ENCODE measurements at places on chromosomes 16 and 17.

DNA sequence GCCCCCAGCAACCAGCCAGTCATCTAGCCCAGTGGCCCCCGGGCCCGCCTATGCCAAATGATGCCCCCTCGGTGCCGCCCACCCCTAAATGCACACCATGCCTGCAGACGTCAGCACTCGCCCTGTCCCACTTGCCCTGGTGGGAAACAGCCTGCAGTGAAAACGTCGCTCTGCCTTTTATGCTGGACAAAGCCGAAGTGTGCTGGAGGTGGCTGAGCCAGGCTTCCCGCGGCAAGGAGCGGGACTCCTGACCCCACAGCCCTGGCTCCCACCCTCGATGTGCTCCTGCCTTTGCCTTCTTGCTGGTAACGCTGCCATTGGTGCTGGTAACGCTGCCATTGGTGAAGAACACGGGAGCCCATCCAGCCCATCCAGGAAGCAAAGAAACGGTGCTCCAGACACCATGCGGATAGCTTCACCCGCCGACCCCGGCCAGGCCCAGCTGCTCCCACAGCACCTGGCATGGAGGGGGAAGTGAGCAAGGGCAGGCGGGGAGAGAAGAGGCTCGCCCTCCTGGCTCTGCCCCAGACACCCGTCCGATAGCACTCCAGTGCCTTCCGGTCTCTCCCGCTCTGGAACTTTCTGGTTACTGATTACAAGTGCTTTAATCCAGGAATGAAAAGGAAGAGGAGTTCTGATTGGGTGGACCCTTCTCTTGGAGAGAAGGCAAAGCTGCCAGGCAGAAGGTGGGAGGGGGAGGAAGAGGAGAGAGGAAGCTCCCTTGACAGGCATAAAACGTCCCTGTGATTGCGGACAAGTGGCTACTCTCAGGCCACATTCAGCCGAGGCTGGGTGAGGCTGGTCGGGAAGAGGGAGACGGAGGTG, 4.0 kb upstream of the BAIAP2 start:
- DNase-seq = no peak

- no peak for DNase-seq
These were observed 8.9 kb upstream of the MEOX1 start for GRCh38 chr17:43670645-43671030.

DNA sequence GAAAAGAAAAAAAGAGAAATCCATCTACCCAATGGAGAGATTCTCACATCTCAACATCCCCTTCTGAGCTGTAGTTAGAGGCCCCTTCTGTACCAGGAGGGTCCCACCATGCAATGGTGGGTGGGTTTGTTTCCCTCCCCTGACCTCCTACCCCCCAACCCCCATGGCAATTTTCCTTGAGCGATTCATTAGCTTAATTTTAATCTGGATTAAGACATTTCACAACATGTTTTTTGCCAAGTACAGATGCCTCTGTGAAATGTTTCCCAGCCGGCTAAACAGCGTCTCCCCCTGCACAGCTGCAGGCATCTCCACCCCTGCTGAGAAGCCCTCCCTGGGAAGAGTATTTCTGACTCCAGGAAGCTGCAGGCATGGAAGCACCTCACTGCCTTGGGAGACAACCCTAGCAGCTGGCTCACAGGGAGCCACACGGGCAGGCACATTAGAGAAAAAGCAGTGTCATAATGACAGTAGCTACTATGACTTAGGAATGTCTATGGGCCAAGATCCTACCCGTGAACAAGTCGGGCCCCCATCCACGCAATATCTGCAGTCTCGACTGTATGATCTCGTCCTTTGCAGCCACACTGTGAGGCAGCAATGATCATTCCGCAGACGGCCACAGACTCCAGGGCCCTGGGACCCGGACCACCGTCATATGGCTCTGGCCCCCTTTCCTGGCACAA, 117.3 kb downstream of the ADCY9 start:
- no peak for DNase-seq

- DNase-seq = no peak
These were observed 6.7 kb upstream of the CMIP start for GRCh38 chr16:81437865-81438264.

DNA sequence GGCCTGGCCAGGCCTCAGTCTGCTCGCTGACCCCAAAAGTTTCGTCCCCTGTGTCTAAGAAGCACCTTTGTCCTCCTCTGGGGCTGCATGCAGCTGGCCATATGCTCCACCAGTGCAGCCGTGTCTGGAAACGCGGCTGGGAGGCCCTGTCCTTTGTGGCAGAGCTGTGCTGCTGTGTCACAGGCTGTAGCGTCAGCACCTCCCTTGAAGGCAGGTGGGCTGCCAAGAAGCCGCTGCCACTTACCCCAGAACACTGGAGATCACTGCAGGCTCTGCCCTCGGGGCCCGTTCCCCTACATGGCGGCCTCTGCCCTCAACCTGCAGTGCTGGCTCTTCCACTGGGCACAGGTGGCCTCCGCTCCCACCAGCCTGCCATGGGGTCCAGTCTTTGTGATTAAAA, 15.7 kb upstream of the MC1R start:
- DNase-seq = no peak

DNA sequence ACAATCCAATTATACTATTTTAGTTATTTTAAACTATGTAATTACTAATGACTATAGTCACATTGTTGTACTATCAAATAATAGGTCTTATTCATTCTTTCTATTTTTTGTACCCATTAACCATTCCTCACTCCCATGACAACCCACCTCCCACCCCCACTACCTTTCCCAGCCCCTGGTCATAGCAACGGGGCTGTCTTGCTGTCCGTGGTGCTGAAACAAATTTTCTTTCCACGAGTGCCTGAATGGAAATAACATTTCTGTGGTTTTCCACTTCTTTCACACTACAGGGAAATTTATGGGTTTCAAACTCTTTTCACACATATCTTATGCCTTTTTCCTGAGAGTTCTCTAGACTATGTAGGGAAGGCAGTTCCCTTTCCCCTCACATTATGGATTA, 326.6 kb downstream of the PHKB start:
- DNase-seq = no peak

- no peak for DNase-seq
These were observed 19.0 kb downstream of the EEF2K start for GRCh38 chr16:22225060-22225459.

DNA sequence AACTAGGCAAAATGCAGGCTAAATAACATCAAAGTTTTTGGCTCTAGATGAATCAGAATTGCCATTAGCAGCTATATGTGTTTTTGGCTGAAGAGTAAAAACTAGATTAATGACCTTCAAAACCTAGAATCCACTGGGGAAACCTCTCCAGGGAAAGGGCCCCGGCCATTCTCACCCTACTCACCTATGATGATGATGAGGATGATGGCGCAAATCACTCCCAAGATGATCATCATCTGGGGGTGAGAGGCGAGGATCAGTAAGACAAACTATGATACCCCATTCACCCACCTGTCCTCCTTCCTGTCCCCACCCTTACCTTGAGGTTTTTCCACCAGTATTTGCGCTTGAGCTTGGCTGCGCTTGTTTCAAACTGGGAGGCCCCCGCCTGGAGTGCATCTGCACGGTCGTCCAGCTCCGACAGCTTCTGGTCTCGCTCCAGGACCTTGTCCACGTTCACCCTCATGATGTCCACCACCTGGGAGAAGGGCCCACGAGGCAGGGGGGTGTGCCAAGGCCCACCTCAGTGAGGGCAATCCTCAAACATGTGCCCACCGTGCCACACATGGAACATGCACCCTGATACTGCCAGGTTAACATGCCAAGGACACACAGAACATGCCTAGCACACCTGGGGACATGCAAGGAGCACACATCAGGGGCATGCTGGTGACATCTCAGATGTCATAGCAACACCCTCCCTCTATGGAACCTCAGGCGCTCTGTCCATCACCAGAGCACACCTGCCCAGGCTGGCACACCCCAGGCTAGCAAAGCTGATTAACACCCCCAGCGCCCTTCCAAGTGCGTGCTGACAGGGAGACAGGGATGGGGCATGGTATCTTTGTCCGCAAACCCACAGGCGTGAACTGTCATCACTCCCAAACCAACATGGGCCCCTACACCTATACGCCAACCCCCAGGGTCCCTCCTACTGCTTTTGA, 1.2 kb downstream of the VAMP2 start:
- DNase-seq = no peak

Data from NCI-H1930 (cell line).